ENCODE measurements at places on chromosomes 1 and 21.

DNA sequence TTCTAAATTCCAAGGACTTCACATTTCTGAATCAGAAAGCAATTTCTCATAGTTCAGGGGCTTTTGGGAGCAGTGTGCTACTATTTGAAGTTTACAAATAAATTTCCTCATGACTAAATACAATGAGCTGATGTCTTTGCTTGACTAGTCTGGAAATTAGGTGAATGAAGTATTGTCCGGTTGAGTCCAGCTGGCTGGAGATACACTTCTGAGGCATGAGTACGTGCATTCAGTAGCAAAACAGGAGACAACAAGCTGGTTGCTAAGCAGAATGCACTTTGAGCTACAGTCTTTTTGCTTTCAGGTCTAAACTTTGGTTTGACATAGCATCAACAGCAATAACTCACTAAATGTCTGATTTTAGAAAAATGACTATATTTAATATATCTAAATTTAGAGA lies 27.1 kb downstream of the ZNHIT6 start:
- DNase-seq: no peak

DNA sequence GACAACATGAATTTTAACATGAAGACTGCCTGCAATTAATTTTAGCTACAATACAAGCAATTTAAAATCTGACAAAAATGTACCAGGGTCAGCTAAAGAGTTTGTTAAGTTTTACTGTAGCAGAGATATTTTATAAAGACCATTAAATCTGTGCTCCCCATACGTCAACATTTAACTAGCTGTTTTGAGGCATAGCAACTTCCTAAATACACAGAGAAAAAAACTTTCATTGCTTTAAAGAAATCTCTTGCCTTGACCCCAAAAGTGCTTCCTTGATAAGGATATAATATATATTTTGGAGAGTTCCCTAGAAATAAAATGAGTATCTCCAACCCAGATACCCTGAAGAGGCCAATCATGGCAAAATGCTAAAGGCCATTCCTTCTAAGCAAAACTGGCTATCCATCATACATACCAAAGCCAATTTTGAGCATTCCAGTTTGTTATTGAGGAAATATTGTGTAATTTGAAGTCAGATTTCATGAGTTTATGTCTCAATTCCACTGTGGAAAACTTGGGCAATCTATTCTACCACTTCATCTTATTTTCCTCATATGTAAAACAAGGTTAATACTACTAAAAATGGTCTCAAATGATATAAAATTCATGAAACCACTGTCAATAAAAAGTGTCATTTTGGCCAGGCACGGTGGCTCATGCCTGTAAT lies 19.1 kb downstream of the ASPM start:
- no peak for DNase-seq

- DNase-seq: no peak
Measured at GRCh38 chr1:233719655-233720341, 105.9 kb downstream of the KCNK1 start.

- DNase-seq: no peak
Measured at GRCh38 chr21:44708213-44708865, 3.0 kb downstream of the TSPEAR start.

DNA sequence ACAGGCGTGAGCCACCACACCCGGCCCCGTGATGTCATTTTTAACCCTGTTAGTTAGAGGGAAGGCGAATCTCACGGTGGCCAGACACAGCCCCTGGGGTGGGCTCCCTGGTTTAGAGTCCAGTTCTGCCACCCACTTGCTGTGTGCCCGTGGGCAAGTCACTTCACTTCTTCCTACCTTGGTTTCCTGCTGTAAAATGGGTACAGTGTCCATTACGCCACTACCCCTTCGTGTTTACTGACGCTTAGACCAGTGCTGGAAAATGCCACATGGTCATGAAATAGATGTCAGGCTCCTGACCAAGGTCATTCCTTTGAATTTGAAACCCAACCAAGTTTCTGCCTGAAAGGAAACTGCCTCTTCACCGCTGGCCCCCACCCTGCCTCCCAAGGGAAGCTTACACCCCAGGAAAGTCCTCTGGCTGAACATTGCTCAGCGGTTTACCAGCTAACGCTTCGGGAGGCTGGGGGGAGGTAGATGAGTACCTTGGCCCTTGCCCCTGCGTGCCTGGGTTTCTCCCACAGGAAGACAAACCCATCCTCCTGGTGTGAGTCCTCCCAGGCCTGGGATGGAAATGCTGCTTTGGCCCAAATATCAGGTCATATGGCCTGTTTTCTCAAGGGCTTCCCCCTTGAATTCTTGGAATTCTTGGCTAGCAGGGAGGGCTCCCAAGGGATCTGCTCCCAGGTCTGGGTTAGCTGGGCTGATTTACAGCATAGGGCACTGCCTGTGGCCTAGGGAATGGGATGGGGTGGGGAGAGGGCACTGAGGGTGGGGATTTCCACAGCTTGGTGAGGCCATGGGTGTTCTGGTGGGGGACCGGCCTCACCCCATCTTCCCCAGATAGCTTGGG lies 7.6 kb upstream of the AADACL4 start:
- no peak for DNase-seq

DNA sequence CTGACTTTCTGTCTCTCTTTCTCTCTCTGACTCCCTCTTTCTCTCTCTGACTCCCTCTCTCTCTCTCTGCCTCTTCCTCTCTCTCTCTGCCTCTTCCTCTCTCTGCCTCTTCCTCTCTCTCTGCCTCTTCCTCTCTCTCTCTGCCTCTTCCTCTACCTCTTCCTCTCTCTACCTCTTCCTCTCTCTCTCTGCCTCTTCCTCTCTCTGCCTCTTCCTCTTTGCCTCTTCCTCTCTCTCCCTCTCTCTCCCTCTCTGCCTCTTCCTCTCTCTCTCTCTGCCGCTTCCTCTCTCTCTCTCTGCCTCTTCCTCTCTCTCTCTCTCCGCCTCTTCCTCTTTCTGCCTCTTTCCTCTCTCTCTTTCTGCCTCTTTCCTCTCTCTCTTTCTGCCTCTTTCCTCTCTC lies 18.6 kb upstream of the ANKRD45 start:
- DNase-seq: no peak

GRCh38 chr1:207888652-207889051 lies 22.3 kb downstream of the CD34 start:
- no peak for DNase-seq

DNA sequence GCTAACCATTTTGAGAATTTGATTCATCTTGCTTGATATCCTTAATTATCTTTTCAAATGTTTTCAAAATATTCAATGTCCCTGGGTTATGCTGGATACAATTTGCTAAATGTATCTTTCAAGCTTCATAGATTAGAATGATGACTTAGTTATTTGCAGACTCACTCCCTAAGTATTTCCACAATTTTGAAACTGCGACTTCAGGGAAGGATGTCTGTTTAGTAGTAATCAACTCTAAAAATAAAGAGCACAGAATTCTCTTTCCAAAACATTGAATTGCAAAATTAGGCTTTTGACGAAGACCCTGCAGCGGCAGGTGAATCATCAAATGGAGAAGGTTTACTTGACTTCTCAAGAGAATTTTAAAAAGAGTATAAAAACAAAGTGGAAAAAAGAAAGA lies 14.2 kb downstream of the RGS1 start:
- no peak for DNase-seq

DNA sequence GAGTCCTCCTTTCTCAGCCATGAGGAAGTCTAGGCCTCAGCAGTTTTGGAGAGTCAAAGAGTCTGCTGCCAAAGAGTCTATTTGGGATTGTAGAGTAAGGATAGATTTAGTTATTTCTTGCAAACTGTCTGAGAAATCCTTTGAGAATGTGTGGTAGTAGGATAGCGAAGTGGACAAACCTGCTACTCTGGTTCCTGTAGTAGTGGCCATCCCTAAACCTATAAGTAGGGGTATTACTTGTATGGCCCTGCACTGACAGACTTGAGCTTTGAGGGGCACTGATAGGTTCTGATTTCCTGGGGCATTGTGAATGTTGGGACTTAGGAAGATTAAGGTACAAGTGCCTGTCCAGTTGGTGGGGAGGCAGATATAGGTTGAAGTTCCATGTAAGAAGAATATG lies 115.9 kb upstream of the SGIP1 start:
- no peak for DNase-seq

DNA sequence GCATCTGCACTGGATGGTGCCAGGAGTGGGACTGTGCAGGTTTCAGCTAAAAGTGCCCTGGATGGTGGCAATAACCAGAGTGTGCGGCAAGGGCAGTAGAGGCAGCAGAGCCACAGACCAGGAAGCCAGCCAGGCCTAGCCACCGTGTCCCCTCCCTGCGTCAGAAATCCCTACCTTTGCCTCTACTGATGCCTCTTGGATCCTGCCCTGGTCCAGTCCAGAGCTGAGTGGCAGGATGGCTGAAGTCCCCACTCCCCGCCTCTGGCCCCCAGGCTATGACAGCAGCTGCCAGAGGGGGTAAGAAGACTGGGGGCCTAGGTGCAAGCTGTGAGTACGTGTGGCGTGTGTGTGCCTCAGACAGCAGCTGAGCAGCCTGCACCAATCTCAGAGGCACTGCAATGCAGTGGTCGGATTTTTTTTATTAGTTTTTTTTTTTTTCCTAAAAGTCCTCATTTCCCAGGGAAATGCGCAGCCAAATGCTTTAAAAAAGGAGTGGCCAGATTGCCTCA lies 51.9 kb downstream of the SYT2 start:
- DNase-seq: no peak
